Activated T-helper 9 cell treated with anti-CD3 and anti-CD28 coated beads, Interleukin-2, amount 50 U/mL, for 16 hours (primary cell): ENCODE measurements at places on chromosomes 5 and 9.

- DNase-seq = no peak
Measured at GRCh38 chr9:76191493-76191892, 202.7 kb downstream of the RFK start.

GRCh38 chr9:136023410-136024225, 62.4 kb upstream of the UBAC1 start:
- no peak for DNase-seq

- no peak for DNase-seq
Measured at GRCh38 chr9:134268747-134269146, 57.5 kb upstream of the RXRA start.

GRCh38 chr9:99509900-99510535, 287.9 kb downstream of the SEC61B start:
- DNase-seq = no peak

GRCh38 chr9:3888497-3888858, 362.7 kb upstream of the RFX3 start:
- DNase-seq = no peak

GRCh38 chr9:21904371-21904770, 89.8 kb downstream of the CDKN2A start:
- DNase-seq = no peak

DNA sequence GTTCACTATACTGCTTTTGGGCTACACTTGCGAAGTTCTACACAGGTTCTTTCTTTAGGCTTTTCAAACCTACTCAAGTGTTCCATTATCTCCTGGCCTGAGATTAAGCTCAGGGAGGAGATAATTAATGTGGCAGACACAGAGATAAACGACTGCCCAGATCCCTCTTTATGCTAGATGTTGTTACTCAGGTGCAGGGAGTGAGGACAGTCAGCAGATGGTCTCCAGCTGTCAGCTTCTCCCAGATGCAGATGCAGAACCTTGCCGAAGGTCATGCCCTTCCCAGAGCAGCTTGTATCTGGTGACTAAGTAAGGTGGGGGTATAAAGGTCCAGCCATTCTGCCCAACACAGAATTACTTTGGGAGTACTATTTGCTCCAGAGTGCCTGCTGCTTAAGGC, 166.2 kb downstream of the ZNF462 start:
- no peak for DNase-seq

- DNase-seq = no peak
Measured at GRCh38 chr5:15594977-15595568, 95.1 kb downstream of the FBXL7 start.

- no peak for DNase-seq
Measured at GRCh38 chr5:79227484-79228025, 8.4 kb upstream of the JMY start.

- peak; percentile 59 for DNase-seq
Measured at GRCh38 chr9:83649080-83649479, 26.1 kb downstream of the IDNK start.

DNA sequence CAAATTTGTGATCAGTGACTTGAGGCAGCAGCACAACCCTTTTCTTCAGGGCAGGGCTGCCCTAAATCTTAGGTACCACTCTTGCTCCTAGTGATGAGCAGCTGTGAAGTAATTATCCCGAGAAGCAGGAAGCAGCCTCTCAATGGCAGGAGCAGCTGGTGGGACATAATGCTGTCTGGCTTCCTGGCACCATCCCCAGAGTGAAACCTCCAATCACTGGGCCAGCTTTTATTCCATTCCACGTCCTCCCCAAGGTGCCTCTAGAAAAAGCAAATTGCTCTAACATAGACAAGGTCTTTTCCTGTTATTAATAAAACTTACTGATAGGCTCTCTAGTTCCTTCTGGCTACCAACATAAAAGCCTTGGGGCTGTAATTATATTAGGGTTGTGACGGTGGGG, 154.0 kb downstream of the FRMD3 start:
- no peak for DNase-seq

DNA sequence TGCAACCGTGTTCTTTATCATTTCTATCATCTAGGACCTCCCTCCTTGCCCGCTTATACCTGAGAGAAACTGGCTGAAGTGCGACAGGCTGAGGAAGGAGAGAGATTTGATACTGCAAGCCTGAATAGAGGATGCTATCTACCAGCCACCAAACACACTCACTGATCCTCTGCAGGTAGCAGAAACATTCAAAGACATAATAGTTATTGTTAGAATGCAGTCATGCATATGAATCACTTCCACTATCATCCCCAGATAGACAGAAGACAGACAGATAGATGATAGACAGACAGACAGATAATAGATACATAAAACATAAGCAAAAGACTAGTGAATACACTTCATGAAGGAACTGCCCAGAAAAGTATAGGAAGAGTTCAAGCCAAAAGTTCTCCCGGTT, 32.9 kb downstream of the FAM81B start:
- DNase-seq = no peak

DNA sequence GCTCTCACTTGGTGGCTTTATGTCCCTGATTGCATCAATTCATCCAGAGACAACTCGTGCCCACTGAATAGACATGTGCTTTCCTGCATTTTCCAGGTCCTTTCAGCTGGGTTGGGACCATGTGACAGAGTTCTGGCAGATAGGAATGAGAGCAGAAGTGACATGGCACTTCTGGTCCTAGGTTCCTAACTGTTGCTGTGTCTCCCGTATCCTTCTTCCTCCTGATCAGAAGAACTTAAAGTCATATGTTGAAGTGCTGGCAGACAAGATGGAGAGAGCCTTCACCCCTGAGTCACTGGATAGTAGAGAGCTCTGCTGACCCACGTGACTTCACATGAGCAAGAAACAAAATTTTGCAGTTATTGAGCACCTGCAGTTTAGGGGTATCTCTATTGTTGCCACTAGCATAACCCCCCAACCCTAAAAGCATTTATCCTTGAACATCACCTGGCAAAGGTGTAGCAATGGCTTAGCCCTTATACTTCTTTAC, 80.0 kb downstream of the NREP start:
- DNase-seq = no peak

GRCh38 chr5:154178661-154179060, 11.9 kb upstream of the GALNT10 start:
- no peak for DNase-seq

- DNase-seq = no peak
Measured at GRCh38 chr5:132220491-132220890, 7.2 kb downstream of the P4HA2 start.

DNA sequence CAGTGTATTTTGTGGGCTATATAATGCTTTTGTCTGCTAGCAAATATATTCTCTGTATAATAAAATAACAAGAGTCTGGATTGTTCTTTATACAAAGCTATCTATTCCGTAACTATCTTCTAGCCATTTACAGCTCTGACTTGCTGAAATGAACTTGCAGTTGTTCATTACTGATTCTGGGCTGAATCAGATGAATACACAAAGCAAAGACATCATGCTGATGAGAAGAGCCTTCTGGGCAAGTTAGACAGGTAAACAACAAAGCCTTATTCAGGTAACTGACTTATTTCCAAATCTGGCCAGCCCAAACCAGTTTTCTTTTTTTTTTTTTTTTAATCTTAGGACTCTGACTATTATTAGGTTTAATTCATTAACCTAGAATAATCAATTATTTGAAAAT, 255.5 kb downstream of the KIAA0825 start:
- DNase-seq = no peak

- no peak for DNase-seq
Measured at GRCh38 chr5:123610209-123610608, 98.2 kb downstream of the CSNK1G3 start.

DNA sequence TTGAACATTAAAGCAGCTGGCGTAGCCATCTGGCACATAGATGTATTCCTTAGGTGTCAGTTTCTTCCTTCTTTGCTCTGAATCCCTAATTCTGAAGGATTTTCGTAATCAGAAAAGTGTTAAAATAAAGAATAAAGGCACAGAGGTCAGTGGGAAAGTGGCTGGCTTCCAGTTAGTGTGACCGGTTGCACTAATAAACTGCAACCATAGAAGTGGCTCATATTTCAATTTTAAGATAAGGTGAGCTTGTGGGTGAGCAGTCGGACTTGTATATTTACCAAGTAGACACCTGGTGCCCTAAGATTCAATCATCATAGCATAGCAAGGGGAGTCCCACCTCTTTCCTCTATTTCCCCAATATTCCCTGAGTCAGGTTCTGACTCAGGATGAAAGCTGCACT, 459.6 kb downstream of the ACTL7B start:
- no peak for DNase-seq

DNA sequence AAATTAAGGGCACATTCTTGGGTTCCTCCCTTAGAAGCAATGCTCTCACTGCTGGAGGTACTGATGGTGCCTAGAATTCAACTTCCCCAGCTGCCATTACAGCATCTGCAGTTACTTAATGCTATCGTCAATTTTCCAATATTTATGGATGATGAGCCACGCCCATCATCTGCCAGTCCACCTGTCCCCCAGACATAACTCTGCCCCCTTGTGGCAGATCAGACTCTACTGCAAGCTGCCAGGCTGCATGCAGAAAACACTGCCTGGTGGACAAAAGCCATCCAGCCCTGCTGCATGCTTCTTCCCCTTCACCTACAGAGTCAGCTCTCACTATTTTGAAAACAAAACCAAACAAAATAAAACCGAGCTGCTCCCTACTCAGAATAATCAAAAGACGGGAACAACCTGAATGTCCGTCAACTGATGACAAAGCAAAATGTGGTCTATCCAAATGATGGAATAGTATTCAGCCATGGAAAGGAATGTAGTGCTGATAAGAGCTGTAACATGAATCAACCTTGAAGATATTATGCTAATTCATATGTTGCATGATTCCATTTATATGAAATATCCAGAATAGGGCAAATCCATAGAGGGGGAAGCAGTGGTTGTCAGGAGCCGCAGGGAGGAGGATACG, 66.4 kb downstream of the RETREG1 start:
- DNase-seq = no peak

DNA sequence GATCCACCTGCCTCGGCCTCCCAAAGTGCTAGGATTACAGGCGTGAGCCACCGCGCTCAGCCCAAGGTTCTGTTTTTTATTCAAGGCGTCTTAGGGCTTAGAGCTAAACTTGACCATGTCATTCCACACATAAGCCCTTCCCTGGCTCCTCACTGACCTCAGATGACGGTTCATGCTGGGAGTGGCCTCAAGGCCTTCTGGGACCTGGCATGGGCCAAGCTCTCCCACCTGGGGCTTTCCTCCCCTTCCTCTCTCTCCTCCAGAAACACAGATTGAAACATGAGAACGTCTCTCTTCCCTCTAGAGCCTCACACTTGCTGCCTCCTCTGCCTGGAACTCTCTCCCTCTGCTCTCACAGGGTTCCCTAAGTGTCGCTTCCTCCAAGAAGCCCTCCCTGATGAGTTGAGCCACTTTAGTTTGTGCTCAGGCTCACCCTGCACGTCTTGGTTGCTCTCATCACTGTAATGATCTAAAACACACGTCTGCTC, 155.6 kb upstream of the IER5L start:
- no peak for DNase-seq

DNA sequence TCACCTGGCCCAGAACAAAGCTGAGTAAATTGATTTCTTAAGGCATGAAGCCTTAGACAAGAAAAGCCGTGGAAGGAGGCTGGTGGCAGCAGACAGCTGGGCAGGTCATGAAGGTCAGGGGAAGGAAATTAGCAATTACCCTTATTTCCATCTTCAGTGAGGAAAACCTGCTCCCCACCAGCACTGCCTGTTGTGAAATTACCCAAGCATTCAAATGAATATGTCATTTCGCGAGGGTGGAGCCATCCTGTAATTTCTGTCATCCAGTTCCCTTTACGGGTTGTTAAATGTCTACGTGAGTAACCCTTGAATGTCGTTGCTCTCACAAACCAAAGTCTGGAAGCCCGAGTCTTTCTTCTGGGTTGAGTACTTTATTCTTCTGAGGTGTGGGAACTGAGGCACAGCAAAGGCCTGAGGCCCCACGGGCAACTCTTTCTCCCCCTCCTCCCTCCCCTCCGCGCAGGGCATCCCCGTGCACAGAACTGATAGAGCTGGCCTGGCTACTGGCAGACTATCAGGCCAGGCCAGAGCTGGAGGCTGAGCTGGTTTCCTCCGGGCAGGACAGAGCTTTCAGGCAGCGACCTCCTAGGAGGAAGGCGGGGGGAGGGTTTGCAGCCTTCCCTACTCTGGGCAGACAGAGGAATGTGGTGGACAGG, 22.0 kb upstream of the AK3 start:
- no peak for DNase-seq

- no peak for DNase-seq
Measured at GRCh38 chr5:157049605-157050004, 9.3 kb downstream of the HAVCR1 start.

DNA sequence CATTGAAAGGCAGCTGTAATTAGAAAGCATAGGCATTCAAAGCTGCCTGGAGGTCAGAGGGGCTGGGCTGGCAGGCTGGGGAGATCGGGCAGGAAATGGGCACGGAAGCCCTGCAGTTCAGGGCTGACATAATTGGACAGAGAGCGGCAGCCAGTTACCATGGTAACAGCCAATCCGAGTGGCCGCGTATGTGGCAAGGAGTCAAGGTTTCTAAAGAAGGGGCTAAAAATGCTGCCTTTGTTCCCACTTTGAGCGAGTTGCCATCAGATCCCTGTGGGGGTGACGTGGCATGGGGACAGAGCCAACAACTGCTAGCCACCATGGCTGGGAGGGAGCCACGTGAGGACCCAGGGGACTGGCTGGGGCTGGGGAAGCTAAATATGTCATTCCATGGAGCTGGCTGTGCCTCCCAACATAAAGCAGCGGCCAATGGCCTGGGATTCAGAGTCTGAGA, 44.7 kb upstream of the NDFIP1 start:
- DNase-seq = no peak

DNA sequence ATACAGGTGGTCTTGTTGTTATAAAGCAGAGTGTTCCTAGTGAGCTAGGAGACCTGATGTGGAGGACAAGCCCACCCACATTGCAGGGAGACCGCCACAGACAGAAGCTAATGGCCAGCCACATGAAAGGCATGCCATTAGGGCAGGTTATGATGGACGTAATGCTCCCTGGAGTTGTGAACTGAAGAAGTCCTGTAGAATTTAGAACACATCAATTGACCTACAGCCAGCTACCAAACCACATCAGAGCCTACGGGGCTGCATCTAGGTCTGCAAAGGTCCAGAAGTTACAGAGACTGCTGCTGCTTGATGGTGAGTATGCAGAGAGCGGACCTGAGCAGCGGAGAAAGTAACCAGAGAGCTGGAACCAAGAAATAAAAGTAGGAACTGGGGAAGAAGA, 116.6 kb downstream of the LPAR1 start:
- DNase-seq = no peak

DNA sequence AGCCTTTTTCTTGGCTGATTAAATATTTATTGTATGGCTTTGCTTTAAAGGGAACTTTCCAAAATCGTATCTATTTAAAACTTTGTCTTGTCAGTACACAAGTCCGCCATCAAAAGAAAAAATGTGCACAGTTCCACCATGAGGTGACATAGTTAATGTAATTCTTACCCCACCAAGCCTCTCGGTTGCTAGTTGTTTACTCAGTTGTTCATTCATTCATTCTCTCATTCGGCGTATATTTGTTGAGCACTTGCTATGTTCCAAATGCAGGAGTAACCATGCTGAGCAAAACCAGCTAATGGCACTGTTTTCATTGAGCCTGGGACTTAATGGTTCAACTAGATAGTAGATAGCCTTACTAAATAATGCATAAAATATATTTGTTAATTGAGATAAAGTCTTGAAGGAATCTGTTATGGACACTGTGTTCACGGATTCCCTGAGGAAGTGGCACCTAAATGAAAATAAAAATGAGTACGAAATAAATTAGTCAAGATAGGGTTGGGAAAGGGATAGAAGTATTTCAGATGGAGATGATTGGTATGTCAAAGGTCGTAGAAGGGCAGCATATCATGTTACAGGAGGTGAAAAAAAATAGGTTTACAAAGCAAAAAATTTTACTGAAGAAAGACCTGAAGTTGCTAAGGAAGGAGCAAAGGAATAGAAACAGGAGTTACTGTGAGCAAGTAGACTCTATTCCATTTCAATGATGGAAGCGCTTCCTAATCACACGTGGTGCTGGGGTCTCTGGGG, 1.5 kb downstream of the DCAF10 start:
- DNase-seq = no peak
